Endothelial cell of umbilical vein (primary cell): ENCODE measurements at places on chromosomes 1 and 21. TPM values are rescaled to one million over a fixed set of nuclear protein-coding genes. Genes with fewer than 3 reads are reported as not detected.

Gene LRRC53
- not detected in 2 replicates for total RNA-seq

Gene DYRK3
- total RNA-seq, result 7.4 and 10.9 TPM in 2 replicates

Gene C8B
- total RNA-seq, result not detected in 2 replicates

Gene SH2D5
- 1.0 and 2.4 TPM in 2 replicates for total RNA-seq

Gene GBP5
- 0.31 TPM in 1 of 2 replicates, not detected in the other for total RNA-seq

Gene ADGRL4
- 143 and 205 TPM in 2 replicates for total RNA-seq

Gene SLAMF9
- total RNA-seq, result not detected in 2 replicates

Gene RIPPLY3
- total RNA-seq, result not detected in 2 replicates

Gene C1orf116
- total RNA-seq, result 0.07 TPM in 1 of 2 replicates, not detected in the other

Gene PPM1J
- 1.7 and 2.4 TPM in 2 replicates for total RNA-seq

Gene ZNF124
- total RNA-seq, result 20.3 and 25.6 TPM in 2 replicates

Gene EDARADD
- not detected in 2 replicates for total RNA-seq

Gene KIAA1614
- total RNA-seq, result 1.7 and 2.0 TPM in 2 replicates

Gene CTSE
- not detected in 2 replicates for total RNA-seq

Gene CRP
- not detected in 2 replicates for total RNA-seq

Gene PGD
- 303 and 307 TPM in 2 replicates for total RNA-seq

Gene CHRM3
- not detected in 2 replicates for total RNA-seq

Gene LDLRAD1
- not detected in 2 replicates for total RNA-seq

Gene CCDC181
- total RNA-seq, result 0.18 and 0.78 TPM in 2 replicates

Gene KAZN
- total RNA-seq, result 2.9 and 5.8 TPM in 2 replicates

Gene ZSCAN20
- 4.7 and 5.8 TPM in 2 replicates for total RNA-seq

Gene BNIPL
- total RNA-seq, result 0.42 and 0.67 TPM in 2 replicates

Gene BLACAT1
- not detected in 2 replicates for total RNA-seq

Gene TAL1
- 50.2 and 52.4 TPM in 2 replicates for total RNA-seq

Gene KMO
- total RNA-seq, result not detected in 2 replicates

Gene CAMK2N1
- total RNA-seq, result 11.9 and 18.3 TPM in 2 replicates

Gene LGR6
- not detected in 2 replicates for total RNA-seq

Gene TTC39A
- 1.2 and 1.7 TPM in 2 replicates for total RNA-seq

Gene RSPH1
- total RNA-seq, result not detected in 2 replicates

Gene MYOM3
- 0.18 and 0.40 TPM in 2 replicates for total RNA-seq

Gene TSPAN1
- total RNA-seq, result 0.37 and 0.88 TPM in 2 replicates

Gene MAP3K21
- 0.74 and 0.95 TPM in 2 replicates for total RNA-seq

Gene CHI3L2
- not detected in 2 replicates for total RNA-seq

Gene TRIM17
- not detected in 2 replicates for total RNA-seq

Gene OR2L13
- total RNA-seq, result not detected in 2 replicates

Gene AGMAT
- total RNA-seq, result 1.1 and 1.9 TPM in 2 replicates

Gene OR2L5
- not detected in 2 replicates for total RNA-seq

Gene TNN
- total RNA-seq, result not detected in 2 replicates

Gene ELOVL1
- total RNA-seq, result 126 and 134 TPM in 2 replicates

Gene FAF1
- total RNA-seq, result 55.3 and 57.6 TPM in 2 replicates

Gene BSND
- not detected in 2 replicates for total RNA-seq

Gene ICOSLG
- 2.9 and 3.4 TPM in 2 replicates for total RNA-seq

Gene CENPF
- 66.2 and 72.9 TPM in 2 replicates for total RNA-seq

Gene LCE6A
- not detected in 2 replicates for total RNA-seq

Gene PRKCZ
- total RNA-seq, result 0.44 and 1.7 TPM in 2 replicates

Gene DPM3
- total RNA-seq, result 69.6 and 78.8 TPM in 2 replicates

Gene APCS
- total RNA-seq, result not detected in 2 replicates

Gene RGS18
- total RNA-seq, result not detected in 2 replicates

Gene GBP2
- total RNA-seq, result 19.4 and 30.2 TPM in 2 replicates

Gene AIDA
- total RNA-seq, result 75.4 and 75.8 TPM in 2 replicates

Gene NOL9
- 39.7 and 42.9 TPM in 2 replicates for total RNA-seq

Gene CYP4X1
- total RNA-seq, result 2.3 and 3.7 TPM in 2 replicates

Gene USP33
- 44.1 and 46.4 TPM in 2 replicates for total RNA-seq

Gene LEFTY2
- total RNA-seq, result not detected in 2 replicates

Gene STIL
- total RNA-seq, result 24.7 and 28.1 TPM in 2 replicates
